ENCODE measurements at places on chromosomes 7 and 10.

GRCh38 chr7:11784769-11785536 is 47.0 kb downstream of the THSD7A start:
- DNase-seq, result no peak

DNA sequence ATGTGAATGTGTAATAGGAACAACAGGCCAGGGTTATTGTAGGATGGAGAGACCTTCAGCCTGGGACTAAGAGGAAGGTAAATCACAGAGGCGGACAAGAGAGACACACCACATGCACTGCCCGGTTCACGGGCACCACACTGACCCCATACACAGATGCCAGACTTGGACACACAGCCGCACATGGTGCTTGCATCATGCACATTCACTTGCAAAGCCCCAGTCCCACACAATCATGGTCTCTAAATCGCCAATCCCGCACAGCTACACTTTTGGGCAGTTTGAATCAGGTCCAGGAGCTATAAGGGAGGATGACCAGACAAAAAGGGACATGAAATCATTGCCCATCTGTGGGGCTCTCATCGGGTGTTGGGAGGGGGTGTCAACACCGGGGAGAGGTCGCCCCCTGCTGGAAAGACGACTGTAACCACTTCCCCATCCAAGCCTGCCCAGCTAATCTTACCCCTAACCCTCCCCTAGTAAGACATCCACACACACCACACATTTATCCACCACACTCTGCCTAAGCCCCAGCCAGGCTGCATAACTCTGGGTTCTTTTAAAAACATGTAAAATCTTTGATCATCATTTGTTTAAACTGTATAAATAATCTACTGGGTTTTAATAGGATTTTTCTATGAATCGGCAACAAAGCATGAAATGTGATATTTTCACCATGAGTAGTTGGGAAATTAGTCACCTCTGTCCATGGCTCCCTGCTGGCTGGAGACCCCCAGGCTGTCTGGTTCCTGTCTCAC is 40.5 kb upstream of the SLF2 start:
- peak; percentile 90 for DNase-seq

- DNase-seq, result no peak
These were observed 184.7 kb downstream of the DGKB start for GRCh38 chr7:14717816-14718215.

- DNase-seq, result peak; percentile 34
These were observed 655 bp downstream of the KLHL7 start for GRCh38 chr7:23106057-23106822.

GRCh38 chr7:135684136-135684535 is 21.8 kb downstream of the STMP1 start:
- no peak for DNase-seq

DNA sequence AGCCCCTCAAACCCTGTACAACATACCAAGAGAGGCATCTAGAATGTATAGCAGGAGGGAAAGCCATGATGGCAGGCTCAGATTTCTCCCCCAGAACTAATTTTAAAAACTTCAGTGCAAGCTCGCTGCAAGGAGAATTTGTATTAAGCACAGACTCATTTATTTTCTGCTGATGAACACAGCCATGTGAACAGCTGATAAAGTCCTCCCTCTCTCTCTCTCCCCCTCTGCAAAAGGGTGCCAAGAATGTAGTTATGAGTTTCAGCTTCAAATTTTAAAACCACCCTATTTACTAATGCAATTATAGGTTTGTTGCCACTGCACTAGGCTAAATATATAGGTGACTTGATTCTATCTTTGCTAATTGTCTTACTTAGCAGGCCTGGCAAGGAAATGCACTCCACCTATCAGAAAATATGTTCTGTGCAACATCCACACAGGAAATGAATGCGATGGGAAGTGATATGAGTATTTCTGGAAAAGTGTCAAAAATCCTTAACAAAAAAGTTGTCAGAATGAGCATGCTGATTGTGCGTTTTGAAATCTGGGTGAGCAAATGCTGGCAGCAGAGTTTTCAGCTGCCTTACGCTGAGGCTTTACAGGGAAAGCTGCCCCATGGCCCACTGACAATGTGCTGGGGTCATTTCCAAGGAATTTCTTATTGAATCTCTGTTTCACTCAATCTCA is 43.4 kb upstream of the GHITM start:
- DNase-seq, result no peak

DNA sequence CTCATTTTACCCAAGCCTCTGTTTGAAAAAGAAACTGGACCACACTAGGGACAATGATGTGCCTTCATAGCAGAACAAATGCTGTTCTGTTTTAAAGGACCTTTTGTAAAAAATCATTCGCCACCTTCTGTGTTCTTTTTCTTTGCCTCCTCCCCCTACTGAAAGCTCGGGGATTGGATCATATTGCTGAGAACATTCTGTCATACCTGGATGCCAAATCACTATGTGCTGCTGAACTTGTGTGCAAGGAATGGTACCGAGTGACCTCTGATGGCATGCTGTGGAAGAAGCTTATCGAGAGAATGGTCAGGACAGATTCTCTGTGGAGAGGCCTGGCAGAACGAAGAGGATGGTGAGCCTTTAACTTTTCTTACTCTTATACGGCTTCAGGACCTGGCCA is 62.2 kb downstream of the POLL start:
- no peak for DNase-seq

GRCh38 chr7:125061776-125062397 is 132.3 kb upstream of the POT1 start:
- DNase-seq, result no peak

GRCh38 chr7:103622274-103622673 is 176.3 kb upstream of the SLC26A5 start:
- no peak for DNase-seq

GRCh38 chr7:92747041-92747835 is 89.1 kb downstream of the CDK6 start:
- DNase-seq, result no peak

GRCh38 chr10:96665306-96665705 is 55.0 kb downstream of the PIK3AP1 start:
- DNase-seq, result no peak

- no peak for DNase-seq
These were observed 22.3 kb upstream of the FAM133B start for GRCh38 chr7:92612501-92612900.

- no peak for DNase-seq
These were observed 100.7 kb downstream of the ST8SIA6 start for GRCh38 chr10:17353568-17354300.

GRCh38 chr7:35993113-35993512 is 159.9 kb upstream of the EEPD1 start:
- DNase-seq, result no peak

GRCh38 chr7:121003986-121004685 is 15.6 kb downstream of the CPED1 start:
- no peak for DNase-seq

GRCh38 chr10:76043261-76043660 is 611.8 kb downstream of the LRMDA start:
- DNase-seq, result no peak

DNA sequence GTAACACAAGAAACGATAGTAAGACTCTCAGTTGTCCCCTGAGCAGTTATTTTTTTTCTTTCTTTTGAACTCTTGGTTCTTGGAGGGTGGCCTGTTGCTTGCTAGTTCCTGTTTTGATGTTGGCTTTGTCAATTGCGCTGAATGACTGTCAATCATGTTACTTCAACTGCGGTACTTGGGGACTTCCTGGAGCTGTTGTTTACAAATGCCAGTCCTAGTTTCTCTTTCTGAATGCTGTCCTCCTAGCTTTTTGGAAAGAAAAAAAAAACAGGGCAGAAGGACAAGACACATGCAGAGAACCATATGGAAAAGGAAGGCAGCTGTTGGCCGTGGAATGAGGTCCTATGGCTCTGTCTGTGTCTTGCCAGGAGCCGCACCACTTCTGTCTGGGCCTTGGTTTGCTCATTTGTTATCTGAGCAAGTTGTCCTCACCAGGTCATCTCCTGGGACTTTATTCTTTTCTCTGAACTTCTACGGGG is 7.0 kb upstream of the PDCD4 start:
- no peak for DNase-seq

GRCh38 chr7:39051707-39052106 is 74.0 kb downstream of the POU6F2 start:
- no peak for DNase-seq

DNA sequence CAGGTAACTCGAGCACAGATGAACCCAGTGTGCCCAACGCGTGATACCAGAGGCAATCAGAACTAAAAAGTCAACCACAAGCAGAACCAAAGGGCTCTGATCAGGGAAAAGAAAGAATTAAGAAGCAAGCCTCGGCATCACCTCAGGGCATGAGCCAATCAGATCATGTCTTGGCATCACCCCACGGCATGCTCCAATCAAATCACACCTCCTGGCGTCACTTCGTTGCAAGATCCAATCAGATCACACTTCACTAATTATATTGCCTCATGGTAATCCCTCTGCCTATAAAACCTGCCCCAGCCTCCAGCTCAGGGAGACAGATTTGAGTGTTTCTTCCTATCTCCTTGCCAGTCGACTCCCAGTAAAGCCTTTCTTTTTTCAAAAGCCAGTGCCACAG is 46.8 kb downstream of the TYW1B start:
- no peak for DNase-seq

- DNase-seq, result no peak
These were observed 14.4 kb upstream of the DPYSL4 start for GRCh38 chr10:132172091-132173066.

All from iPS-NIHi11 (cell line).